ENCODE measurements at places on chromosomes 7 and 10.
A peak's percentile ranks its signal among the peaks of the same experiment; 100 is the strongest.

DNA sequence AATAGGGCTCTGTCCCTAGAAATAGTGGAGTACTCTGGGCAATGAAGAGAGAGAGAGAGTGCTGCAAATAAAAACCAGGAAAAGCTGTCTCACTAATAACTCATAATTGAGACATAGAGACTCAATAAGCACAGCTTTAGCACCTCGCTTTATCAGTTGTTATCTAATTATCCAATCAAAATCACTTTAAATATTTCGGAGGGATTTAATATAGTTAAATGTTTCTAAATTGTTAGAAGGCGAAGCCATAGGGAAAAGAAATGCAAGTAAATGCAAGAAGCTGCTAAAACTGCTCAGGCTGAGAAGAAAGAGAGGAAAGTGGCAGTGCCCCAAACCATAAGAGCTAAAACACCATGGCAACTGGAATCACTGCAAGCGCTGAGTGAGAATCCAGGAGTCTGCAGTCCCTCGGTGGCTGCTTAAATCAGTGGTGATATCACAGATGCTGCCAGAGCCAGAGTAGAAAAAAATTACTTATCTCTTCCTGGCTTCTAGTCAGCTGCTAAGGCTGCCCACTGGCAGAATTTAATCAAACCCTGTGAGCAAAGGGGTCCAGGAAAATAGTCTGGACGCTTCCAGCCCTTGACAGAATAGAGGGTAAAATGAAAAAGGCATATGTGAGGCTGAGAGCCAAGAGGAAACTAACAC lies 150.4 kb upstream of the CHRM2 start:
- DNase-seq: no peak

GRCh38 chr10:31112961-31113360 lies 81.3 kb upstream of the ZNF438 start:
- no peak for DNase-seq

DNA sequence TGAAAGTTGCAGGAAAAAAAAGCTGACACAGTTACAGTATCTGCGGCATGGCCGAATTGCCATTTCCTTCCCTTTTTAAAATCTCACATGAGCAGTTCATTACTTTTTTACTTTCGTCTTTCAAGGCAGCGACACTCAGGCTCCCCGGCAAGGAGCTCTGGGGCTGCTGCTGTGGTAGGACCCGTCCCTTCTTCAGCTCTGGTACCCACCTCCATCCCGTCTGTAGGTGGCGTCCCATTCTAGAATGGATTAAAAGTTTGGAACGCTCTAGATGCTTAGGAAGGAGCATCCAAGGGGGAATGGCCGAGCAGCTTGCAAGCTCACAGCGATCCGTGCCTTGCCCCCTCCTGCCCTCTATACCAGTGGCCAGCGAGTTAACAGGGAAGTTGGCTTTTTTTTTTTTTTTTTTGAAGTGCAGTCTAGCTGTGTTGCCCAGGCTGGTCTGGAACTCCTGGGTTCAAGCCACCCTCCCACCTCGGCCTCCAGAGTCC lies 22.8 kb upstream of the TTYH3 start:
- DNase-seq: peak; percentile 13

- no peak for DNase-seq
Observed at GRCh38 chr10:6579904-6580278, at the start of gene PRKCQ. Gene PRKCQ (minus strand): TSS chr10:6580276. CDS start chr10:6515135, 65,141 bp downstream.

DNA sequence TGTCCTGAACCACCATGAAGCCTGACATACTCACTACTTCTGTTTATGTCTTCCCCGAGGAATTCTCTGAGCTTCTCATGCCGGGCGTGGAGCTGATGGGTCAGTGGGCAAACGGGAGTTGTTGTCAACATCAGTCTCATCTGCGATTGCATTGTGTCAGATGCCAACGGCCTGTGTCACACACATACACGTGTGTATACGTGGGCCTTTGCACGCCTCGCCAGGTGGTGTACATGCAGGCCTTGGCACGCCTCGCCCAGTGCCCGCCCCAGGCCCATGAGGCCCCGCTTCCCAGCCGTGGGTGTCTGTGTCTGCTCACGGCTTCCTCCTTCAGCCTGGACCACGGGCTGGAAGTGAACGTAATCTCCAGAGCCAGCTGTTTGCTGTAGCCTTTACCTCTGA lies 7.5 kb upstream of the CSGALNACT2 start:
- DNase-seq: no peak

DNA sequence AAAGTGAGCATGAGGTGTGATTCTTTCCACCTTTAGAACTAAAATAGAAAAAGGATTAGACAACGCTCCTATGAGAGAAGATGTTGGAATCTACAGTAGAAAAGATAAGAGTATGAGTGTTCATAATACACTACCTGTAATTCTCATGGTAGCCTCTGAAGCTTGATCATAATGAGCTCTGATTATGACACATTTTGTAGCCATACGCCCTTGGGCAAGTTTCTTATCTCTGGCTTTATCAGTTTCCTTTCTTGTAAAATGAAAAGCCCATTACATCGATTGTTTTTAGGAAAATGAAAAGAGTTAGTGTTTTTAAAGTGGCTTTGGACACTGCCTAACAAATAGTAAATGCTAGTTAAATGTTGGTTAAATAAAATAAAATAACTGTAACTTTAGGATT lies 22.4 kb upstream of the PRSS58 start:
- no peak for DNase-seq

- DNase-seq: no peak
Observed at GRCh38 chr10:34728361-34728760, 86.7 kb downstream of the PARD3 start.

DNA sequence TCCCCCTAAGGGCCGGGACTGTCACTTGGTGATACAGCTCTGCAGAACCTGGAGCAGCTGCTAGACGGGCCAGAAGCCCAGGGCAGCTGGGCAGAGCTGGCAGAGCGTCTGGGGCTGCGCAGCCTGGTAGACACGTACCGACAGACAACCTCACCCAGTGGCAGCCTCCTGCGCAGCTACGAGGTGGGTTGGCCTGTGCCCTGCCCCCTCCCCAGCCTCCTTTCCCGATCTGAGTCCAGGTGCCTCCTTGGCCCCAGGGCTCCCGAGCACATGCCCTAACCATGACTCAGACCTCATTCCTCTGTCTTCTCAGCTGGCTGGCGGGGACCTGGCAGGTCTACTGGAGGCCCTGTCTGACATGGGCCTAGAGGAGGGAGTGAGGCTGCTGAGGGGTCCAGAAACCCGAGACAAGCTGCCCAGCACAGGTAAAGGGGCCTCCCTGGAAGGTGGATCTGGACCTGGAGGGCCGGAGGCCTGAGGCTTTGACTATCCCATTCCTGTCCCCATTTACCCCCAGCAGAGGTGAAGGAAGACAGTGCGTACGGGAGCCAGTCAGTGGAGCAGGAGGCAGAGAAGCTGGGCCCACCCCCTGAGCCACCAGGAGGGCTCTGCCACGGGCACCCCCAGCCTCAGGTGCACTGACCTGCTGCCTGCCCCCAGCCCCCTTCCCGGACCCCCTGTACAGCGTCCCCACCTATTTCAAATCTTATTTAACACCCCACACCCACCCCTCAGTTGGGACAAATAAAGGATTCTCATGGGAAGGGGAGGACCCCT lies 6.4 kb downstream of the NFKB2 start:
- DNase-seq: no peak

- peak; percentile 59 for DNase-seq
Observed at GRCh38 chr7:36686499-36686898, 37.8 kb downstream of the AOAH start.

GRCh38 chr10:97991871-97992270 lies 38.5 kb downstream of the CRTAC1 start:
- DNase-seq: no peak

DNA sequence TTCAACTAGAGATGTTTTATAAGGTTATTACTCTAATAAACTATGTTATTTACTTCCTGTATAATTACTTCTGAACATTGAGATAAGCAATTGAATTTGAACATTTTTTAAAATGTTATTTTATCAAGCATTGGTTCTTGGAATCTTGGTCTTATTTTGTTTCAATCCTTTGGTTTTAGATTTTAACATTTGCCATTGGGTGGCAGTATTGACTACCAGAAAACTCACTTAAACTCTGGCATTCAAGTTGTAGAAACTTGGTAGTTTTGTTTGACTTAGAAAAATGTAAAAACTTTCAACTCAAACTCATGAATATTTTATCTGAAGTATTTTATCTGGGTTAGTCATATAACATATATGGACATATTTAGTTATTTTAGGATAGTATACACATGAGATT lies 48.1 kb downstream of the ATRNL1 start:
- no peak for DNase-seq

- no peak for DNase-seq
Observed at GRCh38 chr10:94042001-94042833, 48.5 kb downstream of the PLCE1 start.

DNA sequence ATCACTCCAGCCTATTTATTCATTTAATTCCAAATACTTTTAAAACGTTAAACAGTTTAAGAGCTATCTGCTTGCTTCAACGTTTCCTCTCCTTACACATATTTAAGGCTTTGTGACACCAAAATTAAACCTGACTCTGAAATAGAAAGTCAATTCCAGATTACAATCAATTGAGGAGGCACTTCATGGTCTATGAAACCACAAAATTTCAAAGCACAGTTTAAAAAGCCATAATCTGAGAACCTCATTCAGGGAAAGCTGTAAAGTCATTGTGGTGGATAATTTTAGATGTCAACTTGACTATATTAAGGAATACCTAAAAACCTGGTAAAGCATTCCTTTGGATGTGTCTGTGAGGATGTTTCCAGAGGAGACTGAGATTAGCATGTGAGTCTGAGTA lies 6.2 kb downstream of the SNX13 start:
- DNase-seq: no peak

GRCh38 chr7:108251700-108252099 lies 121.5 kb upstream of the LAMB4 start:
- no peak for DNase-seq

DNA sequence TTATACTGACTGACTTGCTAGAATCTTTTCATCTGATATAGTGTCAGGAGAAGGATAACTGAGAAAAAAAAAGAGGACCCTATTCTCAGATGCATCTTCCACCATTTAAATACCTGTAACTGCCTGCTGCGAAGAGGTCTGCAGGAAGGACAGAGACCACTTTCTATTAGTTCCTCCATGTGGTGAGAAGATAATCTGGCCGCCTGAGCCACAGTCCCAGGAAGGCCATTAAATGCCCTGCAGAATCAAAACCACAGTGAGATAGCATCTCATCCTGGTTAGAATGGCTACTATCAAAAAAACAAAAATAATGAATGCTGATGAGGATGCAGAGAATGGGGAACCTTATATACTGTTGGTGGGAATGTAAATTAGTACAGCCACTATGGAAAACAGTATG lies 19.9 kb upstream of the IFIT1B start:
- DNase-seq: no peak
